ENCODE measurements at places on chromosomes 2 and 18. TPM values are rescaled to one million over a fixed set of nuclear protein-coding genes. Genes with fewer than 3 reads are reported as not detected.

DNA sequence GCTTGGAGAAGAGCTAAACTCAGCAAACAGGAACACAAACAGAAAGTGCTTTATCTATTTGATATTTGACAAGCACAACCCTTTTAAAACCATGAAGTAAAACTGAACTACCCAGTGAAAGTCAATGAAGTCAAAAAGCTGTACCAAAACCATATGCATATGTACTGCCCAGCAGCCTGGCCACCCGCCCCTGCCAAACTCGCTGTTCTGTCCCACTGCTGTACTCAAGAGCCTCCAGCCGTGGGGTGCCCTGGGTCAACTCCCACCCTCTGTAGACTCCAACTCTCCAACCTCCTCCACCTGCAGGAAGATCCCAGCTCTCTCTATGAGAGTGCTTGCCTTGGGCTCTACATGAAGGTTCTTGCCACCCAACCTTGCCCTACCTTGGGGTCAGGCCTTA is 268.2 kb downstream of the AGPS start:
- no peaks in the 10 kb centered on the region for H3K36me3 ChIP-seq
- DNase-seq = no peak
- no peaks in the 10 kb centered on the region for H3K4me1 ChIP-seq
- H3K27ac ChIP-seq = no peak overlapping the region
- H3K27me3 ChIP-seq = no peaks in the 10 kb centered on the region

DNA sequence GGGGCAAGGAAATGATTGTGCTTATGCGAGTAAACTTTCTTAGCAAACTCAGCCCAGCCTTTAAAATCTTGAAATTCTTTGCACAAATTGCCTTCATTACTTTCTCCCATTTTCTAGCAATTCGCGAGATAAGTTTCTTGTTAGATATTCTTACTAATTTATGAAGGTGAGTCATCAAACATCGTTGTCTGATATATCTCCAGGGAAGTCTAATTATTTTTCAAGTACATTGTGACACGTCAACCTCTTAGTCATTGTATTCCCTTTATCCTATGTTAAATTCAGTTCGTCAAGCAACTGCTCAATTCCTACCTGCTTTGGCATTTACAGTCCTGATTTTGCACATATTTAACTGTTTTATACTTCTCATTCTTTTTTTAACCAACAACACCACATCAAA is 854.5 kb upstream of the CRIM1 start:
- no peaks in the 10 kb centered on the region for H3K27me3 ChIP-seq
- no peak for DNase-seq
- no peak overlapping the region for H3K4me3 ChIP-seq
- no peaks in the 10 kb centered on the region for H3K4me1 ChIP-seq
- H3K27ac ChIP-seq = no peak overlapping the region
- H3K36me3 ChIP-seq = no peaks in the 10 kb centered on the region

DNA sequence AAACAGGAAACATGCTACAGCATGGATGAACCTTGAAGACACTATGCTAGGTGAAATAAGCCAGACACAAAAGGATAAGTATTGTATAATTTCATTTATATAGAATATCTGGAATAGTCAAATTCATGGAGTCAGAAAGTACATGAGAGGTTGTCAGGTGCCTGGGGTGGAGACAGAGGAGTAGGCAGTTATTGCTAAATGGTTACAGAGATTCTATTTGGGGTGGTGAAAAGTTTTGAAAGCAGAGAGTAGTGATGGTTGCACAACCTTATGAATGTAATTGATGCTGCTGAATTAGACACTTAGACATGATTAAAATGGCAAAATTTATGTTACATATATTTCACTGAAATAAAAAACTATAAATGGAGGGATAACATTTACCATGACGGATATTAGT is 197.4 kb downstream of the VAPA start:
- no peak for DNase-seq
- H3K27ac ChIP-seq = no peak overlapping the region
- no peaks in the 10 kb centered on the region for H3K36me3 ChIP-seq
- H3K4me1 ChIP-seq = no peaks in the 10 kb centered on the region

DNA sequence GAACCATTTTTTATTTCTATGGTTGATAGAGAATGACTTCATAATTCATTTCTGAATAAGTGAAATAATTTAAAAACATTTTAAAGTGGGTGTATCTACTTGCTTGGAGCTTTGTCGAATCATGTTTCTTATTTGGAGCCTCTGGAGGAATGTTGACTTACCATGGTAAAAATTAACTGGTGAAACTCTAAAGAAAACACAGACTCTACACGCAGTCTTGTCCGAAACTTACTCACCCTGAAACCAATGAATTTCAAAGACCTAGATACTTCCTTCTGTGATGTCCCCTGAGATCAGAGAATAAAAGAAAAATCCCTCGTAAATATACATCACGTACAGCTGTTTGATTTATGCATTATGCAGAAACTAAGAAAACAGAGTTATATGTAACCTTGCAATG is 665.2 kb upstream of the NRXN1 start:
- no peaks in the 10 kb centered on the region for H3K4me1 ChIP-seq
- H3K27ac ChIP-seq = no peak overlapping the region
- no peaks in the 10 kb centered on the region for H3K36me3 ChIP-seq
- H3K27me3 ChIP-seq = no peaks in the 10 kb centered on the region

DNA sequence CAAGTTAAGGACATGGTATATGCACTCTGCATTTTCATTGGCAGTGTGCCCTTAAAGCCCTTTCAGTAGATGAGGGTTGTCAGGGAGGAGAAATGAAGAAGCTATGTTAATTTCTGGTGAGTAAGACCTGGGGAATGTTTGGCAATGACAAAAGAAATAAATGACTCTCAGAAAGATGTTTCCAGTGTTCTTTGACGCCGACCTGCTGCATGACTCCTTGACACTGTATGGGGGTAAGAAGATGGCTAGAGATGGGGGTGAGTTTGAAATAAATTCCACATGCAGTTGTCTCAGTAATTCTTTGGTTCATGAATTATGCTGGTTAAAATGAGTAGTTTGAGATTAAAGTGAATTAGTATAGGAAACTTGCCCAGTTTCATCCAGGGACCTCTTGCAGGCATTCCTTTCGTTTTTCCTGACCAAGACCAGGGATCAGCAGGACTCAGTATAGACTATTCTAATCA is 5.9 kb downstream of the CCDC121 start:
- no peak overlapping the region for H3K4me3 ChIP-seq
- H3K36me3 ChIP-seq = no peaks in the 10 kb centered on the region
- DNase-seq = no peak
- no peaks in the 10 kb centered on the region for H3K4me1 ChIP-seq
- H3K27ac ChIP-seq = no peak overlapping the region

The KLHL41 gene
- not detected for total RNA-seq

All from uterus (tissue), 4 donors.